ENCODE measurements at places on chromosomes 13 and 19. TPM values are rescaled to one million over a fixed set of nuclear protein-coding genes. Genes with fewer than 3 reads are reported as not detected.

DNA sequence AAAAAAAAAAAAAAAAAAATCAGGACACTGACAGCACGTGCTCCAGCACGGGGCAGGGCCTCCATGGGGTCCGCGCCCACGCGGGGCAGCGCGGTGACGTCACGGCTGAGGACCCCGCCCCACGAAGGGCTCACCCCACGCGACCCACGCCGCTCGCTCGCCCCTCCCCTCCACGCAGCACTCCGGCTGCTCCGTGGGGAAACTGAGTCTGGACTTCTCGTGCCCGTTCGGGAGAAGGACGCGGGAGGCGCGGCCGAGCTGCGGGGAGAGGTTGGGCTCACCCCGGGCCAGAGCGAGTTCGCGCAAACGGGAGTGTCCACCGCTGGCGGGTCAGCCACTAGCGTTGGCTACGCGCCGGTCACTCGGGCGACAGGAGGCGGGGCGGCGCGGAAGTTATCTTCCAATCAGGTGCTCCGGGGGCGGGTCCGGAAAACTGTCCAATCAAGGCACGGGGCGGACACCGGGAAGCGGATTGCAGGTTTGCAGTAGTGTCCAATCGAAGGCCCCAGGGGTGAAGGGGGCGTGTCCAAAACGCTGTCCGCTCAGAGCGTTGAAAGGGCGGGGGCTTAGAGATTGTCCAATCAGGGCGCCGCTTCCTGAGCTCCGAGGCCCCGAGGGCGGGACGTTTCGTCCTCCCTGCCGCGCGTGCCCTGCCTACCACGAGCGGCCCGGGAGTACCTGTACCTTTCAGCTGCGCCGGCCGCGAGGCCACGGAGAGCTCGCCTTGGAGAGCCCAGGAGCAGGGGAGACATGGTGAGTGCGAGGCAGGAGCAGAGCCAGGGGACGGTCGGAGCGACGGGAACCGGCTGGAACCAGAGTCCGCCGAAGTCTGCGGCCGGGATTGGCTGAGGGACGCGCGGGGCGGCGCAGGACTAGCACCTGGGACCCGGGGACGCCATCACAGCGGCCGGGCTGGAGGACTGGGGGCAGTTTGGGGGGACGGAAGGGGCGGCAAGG is at the start of gene ZNF57:
Gene ZNF57, plus strand, starts transcription at position 633 of the 957 bp plus-strand sequence. Its CDS starts 118 bp downstream, at position 751.
- no peaks in the 10 kb centered on the region for H3K27me3 ChIP-seq
- H3K36me3 ChIP-seq = peaks cover 3% of the 10 kb centered on the region
- H3K27ac ChIP-seq = peak within 1 kb of the TSS; percentile 95

DNA sequence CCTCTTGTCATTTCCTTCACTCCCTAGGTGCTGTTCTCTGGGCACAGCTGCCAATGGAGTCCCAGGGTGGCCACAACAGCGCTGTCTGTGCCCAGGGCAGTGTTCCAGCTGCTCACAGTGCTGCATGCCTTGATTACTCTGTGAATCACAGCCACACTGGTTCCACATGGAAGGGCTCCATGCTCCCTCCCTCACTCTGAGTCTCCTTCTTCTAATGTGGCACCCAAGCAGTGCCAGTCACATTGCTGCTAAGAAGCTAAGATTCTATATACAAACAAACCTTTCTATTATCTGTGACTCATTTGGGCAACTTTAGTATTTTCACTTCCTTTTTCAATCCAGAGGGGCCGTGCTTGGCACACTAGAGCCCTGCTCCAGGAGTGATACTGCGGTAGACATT is 248.7 kb downstream of the TDRD3 start:
- no peak overlapping the region for H3K27ac ChIP-seq
- H3K27me3 ChIP-seq = no peaks in the 10 kb centered on the region
- no peaks in the 10 kb centered on the region for H3K4me1 ChIP-seq
- H3K4me3 ChIP-seq = no peak overlapping the region

GRCh38 chr13:111076155-111077013 is 38.7 kb upstream of the ARHGEF7 start:
- no peaks in the 10 kb centered on the region for H3K36me3 ChIP-seq
- no peak for DNase-seq
- H3K4me3 ChIP-seq = no peak overlapping the region
- H3K27me3 ChIP-seq = no peaks in the 10 kb centered on the region

GRCh38 chr13:95317039-95317989 is 16.1 kb upstream of the ABCC4 start:
- H3K36me3 ChIP-seq = no peaks in the 10 kb centered on the region
- DNase-seq = no peak
- H3K4me3 ChIP-seq = no peak overlapping the region
- no peaks in the 10 kb centered on the region for H3K4me1 ChIP-seq

DNA sequence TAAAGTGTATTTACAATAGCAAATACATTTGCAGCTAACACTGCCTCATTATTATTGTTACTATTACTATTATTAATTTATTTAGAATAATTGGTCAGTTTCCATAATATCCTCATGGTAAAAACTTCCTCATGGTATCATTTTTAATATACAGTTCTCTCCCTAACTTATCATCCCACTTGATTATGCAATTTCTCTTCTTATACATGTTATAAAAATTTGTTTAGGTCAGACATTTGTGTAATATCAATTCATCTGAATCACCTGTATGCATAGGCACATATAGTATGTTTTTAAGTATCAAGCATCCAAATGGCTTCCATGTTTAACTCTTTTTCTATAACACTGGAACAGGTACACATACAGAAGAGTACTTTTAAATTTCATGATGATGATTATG is 210.8 kb upstream of the STARD13 start:
- H3K27me3 ChIP-seq = no peaks in the 10 kb centered on the region
- DNase-seq = no peak
- H3K36me3 ChIP-seq = no peaks in the 10 kb centered on the region

GRCh38 chr19:35879770-35880317 is 11.5 kb downstream of the APLP1 start:
- no peaks in the 10 kb centered on the region for H3K36me3 ChIP-seq
- no peak overlapping the region for H3K4me3 ChIP-seq
- H3K27ac ChIP-seq = no peak overlapping the region

DNA sequence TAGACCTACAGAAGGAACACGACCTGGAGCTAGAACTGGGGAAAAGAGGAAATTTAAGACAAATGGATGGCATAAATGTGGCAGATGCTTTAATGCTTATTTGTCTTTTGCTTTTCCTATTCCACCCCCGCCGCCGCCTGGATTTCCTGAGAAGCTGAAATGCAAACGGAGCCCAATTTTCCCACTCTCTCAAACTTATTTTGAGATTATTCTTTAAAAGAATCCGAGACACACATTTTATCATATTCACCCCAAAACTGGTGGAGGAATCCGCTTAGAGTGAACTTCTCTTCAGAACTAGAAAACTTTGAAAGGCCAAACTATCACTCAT is 5.8 kb downstream of the POU4F1 start:
- no peak overlapping the region for H3K4me3 ChIP-seq
- DNase-seq = no peak
- H3K36me3 ChIP-seq = peaks cover 31% of the 10 kb centered on the region
- H3K27me3 ChIP-seq = no peaks in the 10 kb centered on the region

- peak; percentile 94 for DNase-seq
- H3K36me3 ChIP-seq = no peaks in the 10 kb centered on the region
- H3K27ac ChIP-seq = peak overlapping the region; percentile 38
- H3K4me3 ChIP-seq = no peak overlapping the region
- no peaks in the 10 kb centered on the region for H3K27me3 ChIP-seq
Measured at GRCh38 chr13:98581971-98582702, 5.2 kb upstream of the STK24 start.

DNA sequence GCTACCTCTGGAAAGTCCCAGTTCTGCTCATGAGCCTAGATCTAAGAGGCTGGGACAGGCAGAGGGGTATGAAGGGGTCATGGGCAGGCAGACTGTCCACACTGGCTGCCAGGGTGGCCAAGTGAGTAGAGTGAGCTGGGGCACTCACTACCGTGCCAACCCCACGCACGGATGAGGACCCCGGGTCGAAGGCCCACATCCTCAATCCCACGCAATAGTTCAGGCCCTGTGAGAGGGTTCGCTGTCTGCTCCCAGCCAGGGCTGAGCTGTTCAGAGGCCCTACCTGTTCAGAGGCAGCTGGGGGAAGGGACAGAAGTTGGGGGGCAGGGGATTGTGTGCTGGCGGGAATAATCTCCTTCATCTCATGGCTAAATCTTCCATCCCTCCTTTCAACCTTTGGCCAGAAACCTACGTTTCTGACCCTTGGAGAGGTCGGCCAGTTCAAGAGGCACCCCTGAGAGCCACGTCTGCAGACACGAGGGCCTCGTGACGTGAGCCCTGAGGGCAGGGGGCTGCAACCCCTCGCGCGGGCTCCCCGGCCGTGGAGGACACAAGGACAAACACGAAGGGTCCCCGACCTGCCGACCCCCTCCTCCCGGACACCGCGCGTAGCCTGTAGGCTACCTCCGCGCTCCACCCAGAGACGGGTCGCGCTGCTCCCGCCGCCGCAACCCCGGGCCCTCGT is 1.0 kb upstream of the RPS5 start:
- peaks cover 32% of the 10 kb centered on the region for H3K36me3 ChIP-seq
- peaks cover 3% of the 10 kb centered on the region for H3K4me1 ChIP-seq
- H3K27me3 ChIP-seq = no peaks in the 10 kb centered on the region
- H3K27ac ChIP-seq = peak overlapping the region; percentile 87
- peak overlapping the region; percentile 80 for H3K4me3 ChIP-seq

GRCh38 chr13:95235974-95236373 is 65.3 kb downstream of the ABCC4 start:
- H3K27ac ChIP-seq = no peak overlapping the region
- DNase-seq = no peak
- H3K4me3 ChIP-seq = no peak overlapping the region
- no peaks in the 10 kb centered on the region for H3K27me3 ChIP-seq
- H3K4me1 ChIP-seq = no peaks in the 10 kb centered on the region

DNA sequence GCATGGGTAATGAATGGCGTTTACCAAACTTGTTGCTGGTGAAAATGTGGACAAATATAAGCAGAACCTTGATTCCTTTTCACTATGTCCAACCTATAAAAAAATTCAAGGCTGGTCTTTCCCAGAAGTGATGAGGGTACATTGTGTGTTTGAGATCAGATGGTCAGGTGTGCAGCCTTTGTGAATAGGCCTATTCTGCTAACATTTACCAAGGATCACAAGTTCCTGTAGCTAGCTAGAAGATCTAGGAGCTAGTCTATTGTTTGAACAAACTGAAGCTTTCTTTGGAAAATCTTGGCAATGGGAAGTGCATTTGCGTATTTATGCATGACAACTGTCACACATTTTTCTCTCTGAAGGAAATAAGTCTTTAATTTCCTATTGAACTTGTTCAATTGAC is 489.6 kb downstream of the KLF5 start:
- no peak overlapping the region for H3K27ac ChIP-seq
- no peaks in the 10 kb centered on the region for H3K36me3 ChIP-seq
- no peak for DNase-seq
- no peaks in the 10 kb centered on the region for H3K27me3 ChIP-seq

- H3K27me3 ChIP-seq = no peaks in the 10 kb centered on the region
- H3K4me1 ChIP-seq = peaks cover 3% of the 10 kb centered on the region
- no peaks in the 10 kb centered on the region for H3K36me3 ChIP-seq
Measured at GRCh38 chr19:11293433-11294389, 2.2 kb upstream of the TSPAN16 start.

GRCh38 chr13:95564091-95564490 is 11.6 kb downstream of the CLDN10 start:
- no peaks in the 10 kb centered on the region for H3K4me1 ChIP-seq
- no peaks in the 10 kb centered on the region for H3K27me3 ChIP-seq
- no peaks in the 10 kb centered on the region for H3K36me3 ChIP-seq
- no peak for DNase-seq

DNA sequence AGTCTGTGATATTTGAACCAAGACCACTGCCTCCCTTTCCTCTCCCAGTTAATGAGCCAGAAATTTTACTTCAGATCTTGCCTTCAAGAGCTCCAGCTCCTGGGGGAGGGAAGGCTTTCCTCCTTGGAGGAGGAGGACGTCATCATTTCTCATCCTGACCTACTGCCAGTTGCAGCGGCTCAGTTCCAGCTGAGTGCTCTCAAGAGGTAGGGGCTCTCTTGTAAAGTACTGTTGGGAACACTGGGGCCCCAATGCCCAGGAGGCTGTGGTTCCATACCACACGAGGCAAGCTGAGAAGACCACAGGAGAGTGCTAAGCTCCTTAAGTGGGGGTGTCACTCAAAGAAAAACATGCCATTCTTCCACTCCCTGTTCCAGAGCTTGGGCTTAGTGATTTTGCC is 36.2 kb downstream of the METTL21C start:
- no peak overlapping the region for H3K27ac ChIP-seq
- H3K4me1 ChIP-seq = no peaks in the 10 kb centered on the region

DNA sequence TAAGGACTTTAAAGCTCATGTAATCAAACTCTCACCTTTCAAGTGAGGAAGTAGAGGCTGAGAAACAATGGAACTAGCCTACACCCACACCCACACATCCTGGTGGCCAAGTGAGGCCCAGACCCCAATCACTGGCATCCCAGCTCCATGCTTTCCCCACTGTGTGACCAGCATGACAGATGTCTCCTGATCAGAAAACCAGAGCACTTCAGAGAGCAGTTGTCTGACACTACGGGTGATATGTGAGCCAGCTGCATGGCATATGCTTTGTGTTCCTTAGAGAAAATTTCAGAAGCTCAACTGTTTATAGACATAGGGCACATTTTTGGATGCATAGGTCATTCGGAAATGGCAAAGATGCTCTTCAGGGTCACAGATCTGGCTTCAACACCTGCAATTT is 315.2 kb downstream of the NDFIP2 start:
- no peaks in the 10 kb centered on the region for H3K27me3 ChIP-seq
- no peak overlapping the region for H3K4me3 ChIP-seq
- H3K4me1 ChIP-seq = peaks cover 51% of the 10 kb centered on the region
- H3K36me3 ChIP-seq = no peaks in the 10 kb centered on the region

GRCh38 chr13:42970824-42971690 is 21.0 kb downstream of the EPSTI1 start:
- no peak overlapping the region for H3K27ac ChIP-seq
- peaks cover 4% of the 10 kb centered on the region for H3K4me1 ChIP-seq
- no peaks in the 10 kb centered on the region for H3K36me3 ChIP-seq
- peak; percentile 75 for DNase-seq
- no peaks in the 10 kb centered on the region for H3K27me3 ChIP-seq

DNA sequence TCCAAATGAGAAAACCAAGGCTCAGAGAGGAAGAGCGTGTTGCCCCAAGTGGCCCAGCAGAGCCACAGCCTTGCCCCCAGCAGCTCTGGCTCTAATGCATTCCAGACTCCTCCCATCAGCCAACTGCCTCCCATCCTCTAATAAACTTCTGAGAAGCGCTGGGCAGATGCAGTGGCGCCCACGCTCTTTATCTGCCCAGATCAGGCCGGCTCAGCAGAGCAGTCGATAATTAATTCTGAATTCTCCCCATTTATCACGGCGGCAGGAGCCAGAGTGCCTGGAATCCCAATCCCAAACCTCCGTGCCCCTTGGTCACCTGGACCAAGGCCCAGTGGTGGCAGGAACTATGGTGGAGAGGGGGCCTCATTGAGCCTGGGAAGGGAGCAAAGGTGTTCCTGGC is 13.9 kb downstream of the TINCR start:
- no peaks in the 10 kb centered on the region for H3K4me1 ChIP-seq
- no peak overlapping the region for H3K4me3 ChIP-seq
- H3K36me3 ChIP-seq = no peaks in the 10 kb centered on the region
- no peak overlapping the region for H3K27ac ChIP-seq

Gene ZNF723
- total RNA-seq = not detected

Gene CRX
- 0.10 TPM for total RNA-seq

Gene DCLK1
- total RNA-seq = 17.0 TPM

Gene MIA
- total RNA-seq = not detected

Gene MBD3L3
- not detected for total RNA-seq

Gene ZNF471
- total RNA-seq = 2.5 TPM

Gene HCST
- total RNA-seq = not detected

Gene SRRM5
- 0.12 TPM for total RNA-seq

Gene POSTN
- not detected for total RNA-seq

Gene KCNRG
- total RNA-seq = 0.53 TPM

Gene SHD
- total RNA-seq = 97.9 TPM
